ENCODE measurements at places on chromosomes 6 and 20.
A peak's percentile ranks its signal among the peaks of the same experiment; 100 is the strongest.

DNA sequence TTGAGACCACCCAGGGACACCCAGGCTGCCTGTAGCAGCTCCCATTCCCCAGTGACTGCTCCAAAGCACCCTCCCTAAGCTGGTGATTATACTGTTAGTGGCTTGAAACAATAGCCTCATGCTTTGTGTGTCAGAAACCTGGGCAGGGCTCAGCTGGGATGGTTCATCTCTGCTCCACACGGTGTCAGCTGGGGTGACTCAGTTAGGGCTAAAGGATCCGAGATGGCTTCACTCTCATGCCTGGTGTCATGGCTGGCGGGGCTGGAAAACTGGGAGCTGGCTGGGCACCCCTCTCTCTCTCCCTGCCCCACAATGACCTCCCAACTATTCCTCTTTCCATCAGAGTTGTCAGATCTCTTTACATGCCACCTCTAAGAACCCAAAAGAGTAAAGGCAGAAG is 44.4 kb downstream of the ANKRD60 start:
- no peak for DNase-seq

GRCh38 chr20:19401096-19401495 is 188.7 kb downstream of the SLC24A3 start:
- DNase-seq = no peak

DNA sequence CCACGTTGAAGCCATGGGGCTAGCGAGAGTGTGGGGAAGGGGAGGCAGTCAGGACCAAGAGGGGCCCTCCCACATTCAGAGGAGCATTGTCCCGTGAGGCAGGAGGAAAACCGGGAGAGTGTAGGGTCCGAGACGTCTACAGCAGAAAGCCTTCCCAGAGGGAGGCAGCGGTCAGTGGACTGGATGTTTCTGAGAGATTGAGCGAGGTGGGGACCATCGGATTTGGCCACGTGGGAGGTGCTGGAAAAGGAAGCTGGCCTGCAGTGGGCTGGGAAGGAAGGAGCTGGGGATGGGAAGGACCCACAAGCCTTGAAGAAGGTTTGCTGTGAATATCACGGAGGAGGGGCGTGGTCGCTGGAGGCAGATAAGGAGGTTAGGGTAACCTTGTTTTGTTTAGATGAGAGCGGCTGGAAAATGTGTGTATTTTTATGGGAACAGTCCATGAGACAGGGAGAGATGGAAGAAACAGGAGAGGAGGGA is 119.0 kb upstream of the RNF24 start:
- DNase-seq = no peak

- no peak for DNase-seq
Measured at GRCh38 chr6:109381061-109381746, 1.1 kb downstream of the CD164 start.

DNA sequence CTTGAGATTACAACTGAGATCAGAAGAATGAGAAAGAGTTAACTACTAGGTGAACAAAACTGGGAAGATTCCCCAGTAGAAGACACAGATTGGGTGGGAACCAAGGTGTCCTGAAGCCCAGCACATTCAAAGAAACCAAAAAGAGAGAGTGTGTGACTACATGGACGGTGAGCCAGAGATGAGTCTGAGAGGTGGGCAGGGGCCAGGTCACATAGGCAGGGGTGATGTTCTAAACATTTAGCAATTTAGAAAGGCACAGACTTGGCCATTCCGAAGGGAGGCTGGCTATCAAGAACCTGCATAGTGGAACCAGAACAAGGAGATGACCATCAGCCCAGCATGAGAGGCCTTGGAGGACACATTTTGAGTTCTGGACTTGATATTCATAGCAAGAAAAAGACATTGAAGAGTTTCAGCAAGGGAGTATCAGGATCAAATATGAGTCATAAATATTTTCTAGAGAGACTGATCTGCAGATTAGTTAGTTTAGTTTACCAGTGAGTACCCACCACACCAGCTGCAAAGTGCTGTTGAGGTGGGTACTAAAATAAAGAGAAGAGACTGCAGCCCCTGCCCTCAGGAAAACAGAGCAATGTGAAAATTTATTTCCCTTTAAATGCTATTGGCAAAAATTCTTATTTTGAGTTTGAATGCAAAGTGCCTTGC is 340.5 kb upstream of the PRDM1 start:
- no peak for DNase-seq

DNA sequence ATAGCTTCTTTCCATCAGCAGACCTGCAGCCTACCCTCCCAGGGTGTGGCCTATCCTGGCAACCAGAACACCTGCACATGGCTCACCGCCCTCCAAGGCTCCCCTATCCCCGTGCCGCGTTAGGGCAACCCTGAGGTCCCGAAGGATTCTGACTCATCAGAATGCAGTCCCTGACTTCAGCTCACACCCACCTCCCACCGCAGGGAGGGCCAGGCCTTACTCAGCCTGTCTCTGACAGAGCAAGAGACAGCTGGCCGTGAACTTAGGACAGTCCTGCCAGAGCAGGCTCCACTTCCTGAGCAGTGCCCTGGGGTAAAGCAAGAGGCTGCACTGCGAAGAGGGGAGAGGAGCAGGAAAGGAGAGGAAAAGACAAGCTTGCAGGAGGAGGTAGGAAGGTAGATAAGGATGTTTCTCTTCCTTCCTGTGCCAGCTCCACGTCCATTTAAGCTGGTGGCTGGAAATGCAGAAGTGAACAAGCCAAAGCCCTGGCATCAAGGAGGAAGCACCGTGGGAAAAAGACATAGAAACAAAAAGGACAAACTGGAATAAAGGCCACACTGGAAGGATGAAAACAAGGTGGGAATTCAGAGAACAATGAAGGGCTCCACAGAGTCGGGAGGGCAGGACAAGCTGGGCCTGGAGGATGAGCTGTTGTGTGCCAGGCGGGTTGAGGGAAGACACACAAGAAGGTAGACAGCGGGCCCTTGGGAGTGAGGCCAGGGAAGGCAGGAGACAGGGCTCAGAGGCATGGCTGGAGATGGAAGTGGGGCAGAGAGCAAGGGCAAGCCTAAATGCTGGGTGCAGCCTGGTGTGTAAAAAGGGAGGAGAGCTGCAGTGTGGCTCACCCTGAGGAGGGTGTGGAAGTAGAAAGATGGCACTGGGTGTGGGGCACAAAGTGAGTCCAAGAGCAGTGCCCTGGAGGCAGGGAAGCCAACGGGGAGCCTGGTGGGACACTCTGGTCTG is 102.7 kb downstream of the SLC23A2 start:
- peak; percentile 89 for DNase-seq

DNA sequence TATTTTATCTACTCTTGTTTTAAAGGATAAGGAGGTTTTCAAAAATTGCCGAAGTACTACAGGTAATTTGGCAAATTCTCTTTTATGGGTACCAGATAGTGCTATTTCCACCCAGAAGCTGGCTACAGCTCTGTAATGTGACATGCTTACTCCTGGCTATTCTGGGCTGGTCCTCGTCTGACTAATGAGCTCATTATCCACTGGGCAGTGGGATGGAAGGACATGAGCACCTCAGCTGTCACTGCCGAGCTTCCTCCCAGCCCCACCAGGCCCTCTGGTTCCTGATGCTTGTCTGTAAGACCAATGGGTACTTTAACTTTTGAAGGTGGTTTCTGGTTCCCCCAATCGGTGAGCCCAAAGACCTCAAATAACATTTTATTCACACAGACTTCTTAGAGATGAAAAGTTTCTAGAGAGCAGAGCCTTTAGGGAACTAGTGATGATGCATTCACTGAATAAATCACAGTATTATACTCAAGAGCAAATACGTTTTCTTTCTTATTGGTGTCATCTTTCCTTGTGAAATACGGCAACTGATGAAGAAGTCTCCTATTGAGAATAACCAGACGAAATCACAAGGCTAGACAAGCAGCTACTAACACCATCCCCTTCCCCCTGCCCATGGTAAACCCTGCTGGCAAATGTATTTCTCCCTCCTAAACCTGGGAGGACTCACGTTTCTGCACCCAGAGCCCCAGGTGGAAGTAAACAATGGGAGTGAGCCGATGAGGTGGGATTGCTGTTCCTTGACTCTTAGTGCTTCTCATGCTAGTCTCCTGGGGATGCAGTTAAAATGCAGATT is 80.8 kb downstream of the SLC22A3 start:
- DNase-seq = no peak

DNA sequence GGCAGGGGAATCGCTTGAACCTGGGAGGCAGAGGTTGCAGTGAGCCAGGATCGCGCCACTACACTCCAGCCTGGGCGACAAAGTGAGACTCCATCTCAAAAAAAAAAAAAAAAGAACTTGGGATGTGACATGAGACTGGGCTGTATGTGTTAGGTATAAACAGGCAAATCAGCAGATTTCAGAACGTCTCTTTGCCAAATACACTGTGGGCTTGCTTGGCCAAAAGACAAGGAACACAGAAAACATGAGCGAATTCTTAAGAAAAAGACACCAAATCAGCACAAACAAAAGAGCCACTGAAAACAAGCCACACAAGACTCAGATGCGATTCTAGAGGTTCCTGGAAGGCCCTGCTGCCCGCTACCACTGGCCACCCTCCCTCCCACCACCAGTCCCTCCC is 12.5 kb downstream of the ETV7 start:
- no peak for DNase-seq
